OCI-LY7 (cell line): ENCODE measurements at places on chromosomes 1 and 21. TPM values are rescaled to one million over a fixed set of nuclear protein-coding genes. Genes with fewer than 3 reads are reported as not detected.

Gene AADACL3
- not detected in 2 replicates for total RNA-seq

GRCh38 chr1:163196449-163196787 is 6.3 kb downstream of the RGS5 start:
- DNase-seq: no peak

Gene KAZN
- total RNA-seq: 0.40 and 0.72 TPM in 2 replicates

DNA sequence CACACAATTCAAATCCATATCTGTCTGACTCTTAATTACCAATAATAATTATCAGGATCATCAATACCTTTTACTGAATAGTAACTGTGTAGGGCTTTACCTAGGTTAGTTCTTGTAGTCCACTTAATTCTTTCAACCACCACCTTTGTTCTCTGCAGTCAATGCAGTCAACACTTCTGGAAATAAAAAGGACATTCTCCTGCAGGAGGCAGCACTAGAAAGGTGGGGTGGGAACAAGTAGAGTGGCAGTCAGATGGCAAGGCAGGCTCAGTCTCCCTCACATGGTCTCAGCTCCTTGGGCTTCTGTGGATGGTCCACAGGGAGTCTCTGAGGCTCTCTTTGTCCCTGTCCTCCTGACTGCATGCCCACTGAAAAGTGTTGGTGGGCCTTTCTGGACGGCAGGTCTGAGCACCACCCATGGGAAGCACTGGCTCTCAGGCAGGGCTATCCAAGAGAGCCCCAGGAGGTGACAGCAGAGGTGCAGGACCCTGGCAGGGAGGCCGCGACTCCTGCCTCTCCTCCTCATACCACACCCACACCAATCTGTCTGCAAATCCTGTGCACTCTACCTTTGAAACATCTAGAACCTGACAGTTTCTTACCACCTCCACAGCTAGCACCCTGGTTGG is 237.3 kb downstream of the FOXD2 start:
- DNase-seq: no peak

DNA sequence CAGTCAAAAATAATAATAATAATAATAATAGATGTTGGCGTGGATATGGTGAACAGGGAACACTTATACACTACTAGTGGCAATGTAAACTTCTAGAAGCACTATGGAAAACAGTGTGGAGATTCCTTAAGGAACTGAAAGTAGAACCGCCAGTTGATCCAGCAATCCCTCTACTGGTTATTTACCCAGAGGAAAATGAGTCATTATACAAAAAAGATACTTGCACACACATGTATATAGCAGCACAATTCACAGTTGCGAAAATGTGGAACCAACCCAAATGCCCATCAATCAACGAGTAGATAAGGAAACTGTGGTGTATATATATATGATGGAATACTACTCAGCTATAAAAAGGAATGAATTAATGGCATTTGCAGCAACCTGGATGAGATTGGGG is 176.0 kb downstream of the PLPP3 start:
- DNase-seq: no peak

DNA sequence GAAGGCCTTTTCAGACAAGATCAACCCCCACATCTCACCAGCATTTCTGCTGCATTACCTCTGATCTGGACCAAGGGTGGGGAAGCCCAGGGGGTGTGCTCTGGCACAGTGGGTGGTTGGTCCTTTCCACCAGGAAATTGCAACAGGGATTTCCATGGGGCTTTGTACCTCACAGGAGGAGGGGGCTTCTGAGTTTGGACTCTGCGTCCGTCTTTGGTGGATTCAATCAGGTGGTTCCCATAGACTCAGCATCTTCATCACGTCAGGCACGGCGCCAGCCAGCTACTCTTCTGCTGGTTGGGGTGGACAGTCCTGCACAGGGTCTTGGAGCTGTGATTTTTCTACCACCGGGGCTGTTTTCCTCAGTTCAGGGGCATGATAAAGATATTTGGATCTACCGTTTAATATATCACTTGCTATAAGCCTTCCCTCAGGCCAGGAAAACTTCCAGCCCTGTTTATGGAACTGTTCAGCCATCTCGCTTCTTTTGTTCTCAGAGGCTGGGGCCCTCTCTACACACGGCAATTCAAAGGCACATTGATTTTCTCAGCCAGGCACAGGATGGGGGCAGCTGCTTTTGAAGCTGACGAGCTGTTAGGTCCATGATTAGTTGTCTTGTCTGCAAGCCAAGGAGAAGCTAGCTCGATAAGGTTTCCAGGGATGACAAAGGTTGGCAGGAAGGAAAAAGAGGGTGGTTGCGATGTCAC is 467.3 kb downstream of the CAMTA1 start:
- DNase-seq: no peak

- DNase-seq: no peak
Observed at GRCh38 chr1:201275253-201275666, 8.0 kb upstream of the PKP1 start.

Gene SRGAP2C
- total RNA-seq: 30.7 and 41.0 TPM in 2 replicates

GRCh38 chr1:69750638-69751037 is 182.9 kb downstream of the LRRC7 start:
- no peak for DNase-seq

DNA sequence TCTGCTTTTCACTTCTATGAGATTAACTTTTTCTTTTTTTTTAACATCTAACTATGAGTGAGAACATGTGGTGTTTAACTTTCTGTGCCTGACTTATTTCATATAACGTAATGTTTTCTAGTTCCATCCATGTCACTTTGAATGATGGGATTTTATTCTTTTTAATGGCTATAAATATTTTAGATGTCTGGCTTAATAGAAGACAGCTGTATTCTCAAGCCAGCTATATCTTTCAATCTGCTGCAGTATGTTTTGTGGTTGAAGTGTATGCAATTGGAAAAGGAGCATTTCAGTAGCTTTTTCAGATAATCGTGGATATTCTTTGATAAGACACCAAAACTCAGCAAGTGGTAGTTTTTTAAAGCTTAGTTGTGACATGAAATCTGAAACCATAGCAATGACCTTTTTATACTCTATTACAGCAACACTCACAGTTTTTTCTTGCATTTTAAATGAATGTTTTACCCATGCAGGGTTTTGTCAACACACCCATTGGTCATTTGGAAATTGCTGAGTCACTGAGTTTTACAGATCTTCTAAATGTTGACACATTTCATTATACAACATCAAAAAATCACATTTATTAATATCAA is 5.7 kb upstream of the SVBP start:
- DNase-seq: no peak

- peak; percentile 61 for DNase-seq
Observed at GRCh38 chr1:175191659-175192058, 917 bp downstream of the KIAA0040 start.

GRCh38 chr1:12179111-12179519 is 12.3 kb downstream of the TNFRSF1B start:
- DNase-seq: no peak

- no peak for DNase-seq
Observed at GRCh38 chr21:45207839-45208626, 79.7 kb downstream of the POFUT2 start.

GRCh38 chr1:85240174-85240601 is 19.3 kb downstream of the C1orf52 start:
- DNase-seq: peak; percentile 9

Gene FLG
- total RNA-seq: not detected in 2 replicates

DNA sequence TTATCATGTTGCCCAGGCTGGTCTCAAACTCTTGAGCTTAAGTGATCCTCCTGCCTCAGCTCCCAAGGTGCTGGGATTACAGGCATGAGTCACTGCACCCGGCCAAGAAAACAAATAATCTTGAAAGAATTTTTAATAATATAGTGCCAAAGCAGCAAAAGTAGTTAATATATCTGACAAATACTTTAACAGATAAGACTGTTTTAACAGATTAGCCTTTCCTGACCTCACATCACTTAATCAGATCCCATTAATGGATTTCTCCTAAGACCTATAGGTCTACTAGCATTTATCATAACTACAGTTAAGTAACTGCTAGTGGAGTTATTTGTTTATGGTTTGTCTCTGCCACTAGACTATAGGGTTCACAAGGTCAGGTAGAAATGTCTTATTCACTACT is 61.1 kb upstream of the HP1BP3 start:
- no peak for DNase-seq

DNA sequence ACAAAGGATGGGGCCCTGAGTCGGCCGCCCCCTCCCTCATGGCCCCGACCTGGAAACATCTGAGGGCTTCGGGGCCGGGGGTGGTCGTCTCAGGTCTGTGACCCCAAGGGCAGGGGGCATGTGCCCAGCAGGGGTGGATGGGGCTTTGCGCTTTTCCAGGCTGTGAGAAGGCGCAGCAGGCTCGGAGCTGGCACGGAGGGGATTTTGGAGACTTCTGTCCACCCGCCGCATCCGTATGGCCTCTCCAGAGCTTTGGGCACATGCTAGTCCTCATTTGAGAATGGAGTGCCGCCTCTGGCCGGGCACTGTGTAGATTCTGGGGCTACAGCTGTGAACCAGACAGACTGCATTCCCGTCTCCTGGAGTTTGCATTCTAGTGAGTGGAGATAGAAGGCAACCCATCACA is 66.1 kb upstream of the WNT4 start:
- no peak for DNase-seq

- DNase-seq: no peak
Observed at GRCh38 chr1:196361112-196361714, 247.0 kb downstream of the KCNT2 start.

DNA sequence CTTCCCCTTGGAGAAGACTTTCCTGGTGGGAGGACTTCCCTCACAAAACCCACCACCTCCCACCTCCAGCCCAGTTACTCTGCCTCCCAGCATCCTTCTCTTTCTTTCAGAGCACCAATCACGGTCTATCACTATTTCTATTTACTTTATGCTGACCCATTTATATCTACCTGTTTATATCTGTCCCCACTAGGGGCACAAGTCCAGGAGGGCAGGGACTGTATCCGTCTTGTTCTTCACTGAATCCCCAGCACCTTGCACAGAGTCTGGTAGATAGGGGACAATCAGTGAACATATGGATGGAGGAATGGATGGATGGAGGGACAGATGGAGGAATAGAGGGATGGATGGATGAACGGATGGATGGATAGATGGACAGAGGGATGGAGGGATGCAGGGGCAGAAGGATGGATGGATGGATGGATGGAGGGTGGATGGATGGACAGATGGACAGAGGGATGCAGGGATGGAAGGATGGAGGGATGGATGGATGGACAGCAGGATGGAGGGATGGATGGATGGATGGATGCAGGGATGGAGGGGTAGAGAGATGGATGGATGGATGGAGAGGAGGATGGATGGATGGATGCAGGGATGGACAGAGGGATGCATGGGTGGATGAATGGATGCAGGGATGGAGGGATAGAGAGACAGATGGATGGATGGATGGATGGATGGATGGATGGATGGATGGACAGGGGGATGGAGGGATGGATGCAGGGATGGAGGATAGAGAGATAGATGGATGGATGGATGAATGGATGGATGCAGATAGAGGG is 5.5 kb downstream of the C1QB start:
- DNase-seq: no peak

- DNase-seq: no peak
Observed at GRCh38 chr1:113975211-113975895, 3.9 kb upstream of the OLFML3 start.

DNA sequence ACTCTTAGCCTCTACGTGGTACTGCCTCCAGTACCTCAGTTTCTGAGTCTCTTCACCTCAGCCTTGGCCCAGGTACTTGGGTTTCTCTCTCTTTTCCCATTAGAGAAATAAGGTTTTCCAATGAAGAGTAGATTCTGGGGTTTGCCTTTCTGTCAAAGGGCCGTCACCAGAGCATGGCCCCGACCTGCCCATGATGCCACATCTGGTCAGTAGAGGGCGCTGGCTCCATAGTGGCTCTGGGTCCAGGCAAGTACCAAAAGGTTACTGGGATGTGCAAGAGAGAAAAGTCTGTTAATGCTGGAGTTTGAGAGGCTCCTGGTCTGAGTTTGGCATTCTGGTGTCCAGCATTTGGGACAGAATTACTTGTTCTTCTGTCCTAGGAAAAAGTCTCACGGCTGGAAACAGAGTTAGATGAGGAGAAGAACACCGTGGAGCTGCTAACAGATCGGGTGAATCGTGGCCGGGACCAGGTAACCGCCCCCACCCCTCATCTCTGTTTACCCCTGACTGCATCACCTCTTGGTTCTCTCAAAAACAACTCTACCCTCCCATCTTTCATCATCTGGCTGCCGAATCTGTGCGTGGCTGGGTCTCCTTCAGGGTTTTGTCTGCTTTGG is 5.3 kb upstream of the TUFT1 start:
- peak; percentile 70 for DNase-seq

Gene CELA3A
- not detected in 2 replicates for total RNA-seq

Gene FAM110D
- total RNA-seq: 0.11 TPM in 1 of 2 replicates, not detected in the other

Gene HLX
- total RNA-seq: not detected in 2 replicates

DNA sequence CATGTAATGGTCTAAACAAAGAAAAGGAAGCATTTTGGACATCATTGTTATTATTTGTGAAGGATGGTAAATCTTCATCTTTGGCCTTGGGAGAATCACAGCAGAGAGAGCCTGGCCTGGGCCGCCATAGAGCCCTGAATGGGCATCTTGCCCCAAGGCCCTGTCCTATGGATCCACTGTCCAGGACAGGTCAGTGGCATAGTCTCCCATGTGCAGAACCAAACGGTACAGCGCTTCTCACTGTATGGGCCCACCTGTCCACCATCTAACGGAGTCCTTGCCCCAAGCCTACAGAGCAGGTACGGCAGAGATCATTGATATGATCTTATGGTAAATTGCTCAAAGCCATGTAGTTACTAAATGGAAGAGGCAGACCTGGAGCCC is 185.7 kb downstream of the FOXD2 start:
- DNase-seq: no peak
